ENCODE measurements at places on chromosomes 13 and 19.

DNA sequence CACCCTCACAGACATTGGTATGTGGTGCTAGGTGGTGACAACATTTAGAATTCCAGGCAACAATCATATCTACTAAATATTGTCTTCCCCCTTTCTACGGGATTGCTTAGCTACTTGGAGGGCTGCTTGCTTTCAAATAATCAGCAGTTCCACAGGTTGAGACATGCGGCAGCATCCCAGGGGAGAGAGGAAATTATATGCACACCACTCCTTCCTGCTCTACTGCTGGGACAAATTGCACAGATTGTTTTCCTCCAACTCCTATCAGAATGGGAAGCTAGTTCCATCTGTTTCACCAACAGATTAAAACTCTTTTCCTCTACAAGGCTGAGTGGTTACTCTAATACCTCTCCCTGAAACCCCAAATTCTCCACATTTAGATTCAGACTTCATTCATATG is 275.4 kb downstream of the DNAJC15 start:
- DNase-seq = no peak

DNA sequence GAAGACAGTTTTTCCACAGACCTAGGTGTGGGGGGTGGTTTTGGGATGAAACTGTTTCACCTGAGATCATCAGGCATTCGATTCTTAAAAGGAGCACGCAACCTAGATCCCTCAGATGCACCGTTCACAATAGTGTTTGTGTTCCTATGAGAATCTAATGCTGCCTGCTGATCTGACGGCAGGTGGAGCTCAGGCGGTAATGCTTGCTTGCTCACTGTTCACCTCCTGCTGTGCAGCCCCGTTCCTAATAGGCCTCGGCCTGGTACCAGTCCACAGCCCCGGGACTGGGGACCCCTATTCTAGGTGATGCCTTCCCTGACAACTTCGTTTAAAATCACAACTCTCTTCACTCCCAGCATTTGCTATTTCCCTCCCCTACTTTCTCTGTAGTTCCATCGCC is 149.6 kb downstream of the IER2 start:
- no peak for DNase-seq

- DNase-seq = peak; percentile 93
Measured at GRCh38 chr13:114063545-114064449, 68.6 kb downstream of the RASA3 start.

DNA sequence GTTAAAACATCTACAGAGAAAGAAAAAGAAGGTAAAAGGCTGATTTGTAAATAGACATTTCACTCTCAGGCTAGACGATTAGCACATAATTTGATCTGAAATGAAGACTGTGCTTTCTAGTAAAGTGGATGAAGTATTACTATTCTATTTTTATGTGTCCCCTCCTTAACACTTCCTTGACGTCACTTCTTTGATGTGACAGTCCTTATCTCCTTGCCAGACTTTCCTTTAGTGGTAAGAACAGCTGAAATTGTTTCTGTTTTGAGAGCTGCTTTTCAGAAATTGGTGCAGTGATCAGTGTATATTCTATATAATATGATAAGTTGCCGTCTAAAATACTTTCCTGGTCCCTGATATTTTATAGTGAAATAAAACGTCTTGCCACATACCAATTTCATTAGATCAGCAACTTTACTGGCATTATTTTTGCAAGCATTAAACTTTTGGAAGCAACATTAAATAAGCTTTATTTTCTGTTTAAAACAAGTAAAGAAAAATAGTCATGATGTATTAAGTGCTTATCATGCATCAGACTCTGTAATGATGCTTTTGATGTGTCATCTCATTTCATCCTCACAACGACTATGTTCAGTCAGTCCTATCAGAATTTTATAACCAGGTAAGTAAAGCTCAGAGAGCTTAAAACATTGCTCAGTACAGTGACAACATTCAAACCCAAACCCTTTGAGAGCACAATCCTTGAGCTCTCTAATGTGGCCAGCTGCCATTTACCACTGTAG is 210.3 kb upstream of the PCDH9 start:
- DNase-seq = no peak

DNA sequence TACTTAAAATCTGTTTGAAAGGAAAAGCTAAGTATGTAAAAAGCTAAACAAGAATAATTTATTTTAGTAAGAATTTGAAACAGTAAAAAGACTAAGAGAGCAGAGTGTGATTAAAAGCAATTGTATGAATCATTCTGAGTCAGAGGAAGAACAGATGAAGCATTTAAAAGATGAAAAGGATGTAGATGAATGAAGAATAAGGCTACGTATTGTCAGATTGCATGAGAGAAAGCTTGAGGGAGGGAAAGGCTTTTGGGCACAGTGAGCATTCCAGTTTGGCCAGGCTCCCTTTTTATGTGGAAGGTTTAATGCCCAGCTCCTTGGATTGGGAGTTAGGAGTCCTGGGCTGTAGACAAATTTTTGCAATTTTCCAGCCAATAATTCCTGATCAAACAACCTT is 117.7 kb downstream of the FREM2 start:
- DNase-seq = peak; percentile 14

GRCh38 chr13:74886502-74886901 is 595.5 kb downstream of the TBC1D4 start:
- no peak for DNase-seq

DNA sequence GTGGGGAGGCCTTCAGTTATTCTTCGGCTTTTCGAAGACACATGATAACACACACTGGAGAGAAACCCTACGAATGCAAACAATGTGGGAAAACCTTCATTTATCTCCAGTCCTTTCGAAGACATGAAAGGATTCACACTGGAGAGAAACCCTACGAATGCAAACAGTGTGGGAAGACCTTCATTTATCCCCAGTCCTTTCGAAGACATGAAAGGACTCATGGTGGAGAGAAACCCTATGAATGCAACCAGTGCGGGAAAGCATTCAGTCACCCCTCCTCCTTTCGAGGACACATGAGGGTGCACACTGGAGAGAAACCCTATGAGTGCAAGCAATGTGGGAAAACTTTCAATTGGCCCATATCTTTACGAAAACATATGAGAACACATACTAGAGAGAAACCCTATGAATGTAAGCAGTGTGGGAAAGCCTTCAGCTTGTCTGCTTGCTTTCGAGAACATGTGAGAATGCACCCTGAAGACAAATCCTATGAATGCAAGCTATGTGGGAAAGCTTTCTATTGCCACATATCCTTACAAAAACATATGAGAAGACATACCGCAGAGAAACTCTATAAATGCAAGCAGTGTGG is 11.8 kb downstream of the ZNF555 start:
- no peak for DNase-seq

DNA sequence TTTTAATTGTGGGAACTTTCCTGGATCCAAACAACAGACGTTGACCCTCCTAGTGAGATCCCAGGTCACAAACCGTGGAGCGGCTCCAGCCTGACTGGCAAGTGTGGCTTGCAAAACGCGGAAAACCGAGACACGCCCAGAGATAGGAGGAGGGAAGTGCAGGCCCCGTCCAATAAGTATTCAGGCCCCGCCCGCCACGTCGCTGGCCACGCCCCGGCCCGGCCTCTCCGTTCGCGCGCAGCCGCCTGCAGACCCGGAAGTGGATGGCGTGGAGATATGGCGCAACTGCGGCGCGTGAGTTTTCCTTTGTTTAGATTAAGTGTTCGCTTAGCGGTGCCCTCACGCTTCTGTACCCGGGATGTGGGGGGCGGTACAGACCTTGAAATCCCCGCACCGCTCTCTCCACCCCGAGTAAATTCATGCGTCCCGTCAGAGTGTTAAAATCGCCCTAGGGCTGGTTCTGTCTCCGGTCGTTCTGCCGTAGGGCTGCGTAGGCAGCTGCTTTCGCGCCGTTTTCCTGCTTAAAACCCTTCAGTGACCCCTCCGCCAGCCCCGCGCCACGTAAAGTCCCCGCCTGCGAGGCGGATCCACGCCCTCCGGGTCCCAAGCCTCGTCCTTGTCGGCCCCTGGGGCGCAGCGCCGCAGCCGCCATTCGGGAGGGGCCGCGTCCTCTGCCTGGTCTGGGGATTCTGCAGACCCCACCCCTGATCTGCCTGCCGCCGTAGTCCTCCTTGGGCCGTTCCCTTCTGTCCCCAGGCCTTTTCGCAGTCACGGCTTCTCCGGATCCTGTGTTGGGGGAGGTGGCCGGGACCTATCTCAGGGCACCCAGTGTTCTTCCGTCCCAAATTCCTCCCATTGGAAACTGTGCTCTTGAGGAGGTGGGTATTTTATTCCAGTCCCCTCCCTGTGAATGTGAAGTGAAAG is at the start of gene ZNF766:
ZNF766 (plus strand) TSS at position 250 of the 924 bp plus-strand sequence; CDS start at position 277, 27 bp downstream.
- DNase-seq = peak; percentile 97

DNA sequence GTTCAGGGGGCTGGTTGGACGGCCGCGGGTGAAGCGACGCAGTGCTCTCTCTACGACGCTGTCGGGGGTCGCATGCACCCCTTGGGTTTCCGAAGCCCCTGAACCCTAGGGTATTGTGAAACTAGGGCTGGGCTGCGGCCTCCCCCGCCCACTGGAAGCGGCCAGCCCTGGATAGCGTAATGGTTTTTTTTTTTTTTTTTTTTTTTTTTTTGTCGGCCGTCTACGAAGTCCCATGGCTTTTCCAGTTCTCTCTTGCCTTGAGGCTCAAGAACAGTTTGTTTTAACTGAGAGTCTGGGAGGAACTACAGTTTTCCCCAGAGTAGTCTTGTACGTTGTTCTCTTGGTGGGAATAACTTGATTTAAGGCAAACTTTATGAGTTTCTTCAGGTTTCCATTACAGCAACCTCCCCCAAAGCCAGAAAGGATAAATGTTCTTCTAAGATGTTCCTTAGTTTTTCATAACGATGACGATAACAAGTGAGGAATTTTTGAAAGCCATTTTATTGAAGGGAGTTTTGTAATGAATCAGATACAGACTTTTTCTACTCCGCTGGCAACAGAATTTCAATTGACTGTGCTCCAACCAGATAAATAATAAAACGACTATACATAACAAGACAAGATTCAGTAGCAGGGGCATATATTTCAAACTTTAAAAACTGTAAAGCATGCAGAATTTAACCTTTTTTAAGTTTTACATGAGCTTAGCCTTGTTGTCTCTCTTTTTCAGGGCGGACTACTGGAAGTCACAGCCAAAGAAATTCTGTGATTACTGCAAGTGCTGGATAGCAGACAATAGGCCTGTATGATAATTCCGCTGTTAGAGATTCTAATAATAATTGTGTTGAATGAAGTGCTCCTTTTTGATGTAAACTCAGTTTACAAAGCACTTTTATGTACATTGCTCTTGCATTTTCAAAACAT is 867 bp downstream of the WBP4 start:
- peak; percentile 30 for DNase-seq
